Muscle of back (tissue), 13 donors: ENCODE measurements at places on chromosomes 6 and 20.

GRCh38 chr20:9161311-9161710, 92.4 kb downstream of the PLCB4 start:
- DNase-seq, result no peak

DNA sequence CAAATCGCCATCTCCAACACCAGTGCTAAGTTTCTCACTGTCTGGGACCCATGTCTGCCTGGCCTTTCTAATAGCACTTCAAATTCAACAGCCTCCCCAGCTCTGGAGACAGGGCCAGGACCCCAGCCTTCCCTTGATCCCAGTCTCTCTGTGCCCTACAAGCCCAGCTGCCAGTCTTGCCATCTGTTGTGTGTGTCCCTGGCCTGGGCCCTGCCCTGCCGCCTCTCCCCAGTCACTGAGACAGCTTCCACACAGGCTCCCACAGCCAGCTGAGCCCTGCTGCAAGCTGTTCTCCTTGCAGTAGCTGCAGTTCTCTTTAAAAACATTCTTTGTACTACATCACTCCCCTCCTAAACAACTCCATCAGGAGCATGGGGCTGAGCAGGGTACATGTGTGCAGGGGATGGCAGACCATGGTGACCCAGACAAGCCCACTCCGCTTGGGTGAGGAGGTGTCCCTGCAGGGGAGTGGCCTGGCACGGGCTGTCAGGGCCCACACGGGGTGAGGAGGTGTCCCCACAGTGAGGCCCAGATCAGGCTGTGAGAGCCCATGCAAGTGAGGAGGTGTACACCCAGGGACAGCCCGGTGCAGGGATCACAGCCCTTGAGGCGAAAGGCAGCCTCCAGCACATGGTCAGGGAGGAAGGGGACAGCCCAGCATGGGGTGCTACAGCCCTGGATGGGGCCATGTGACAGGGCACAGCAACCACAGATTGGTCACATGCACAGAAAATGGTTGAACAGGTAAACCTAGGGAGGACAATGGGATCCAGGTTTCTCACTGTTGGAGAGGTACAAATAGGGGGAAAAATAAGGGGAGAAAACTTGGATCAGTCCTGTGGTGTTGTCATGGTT, 16.2 kb downstream of the CST7 start:
- DNase-seq, result peak; percentile 40

GRCh38 chr20:38723017-38723847, 1.1 kb upstream of the SLC32A1 start:
- peak; percentile 22 for DNase-seq

DNA sequence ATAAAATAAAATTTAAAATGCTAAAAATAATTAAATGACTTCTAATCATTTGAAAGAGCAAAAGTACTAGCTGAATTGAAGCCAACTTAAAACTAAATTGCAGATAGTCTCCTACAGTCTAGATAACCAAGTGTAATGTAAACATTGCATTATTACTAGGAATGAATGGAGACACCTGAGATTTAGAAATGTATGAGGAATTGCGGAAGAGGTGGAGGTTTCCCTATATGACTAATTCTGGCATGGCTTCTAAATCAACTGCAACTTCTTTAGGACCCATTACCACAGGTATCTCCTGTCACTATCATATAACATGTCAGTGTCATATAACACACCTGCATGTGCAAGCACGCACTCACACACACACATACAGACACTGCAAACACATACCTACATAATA, 13.2 kb upstream of the GPR6 start:
- DNase-seq, result no peak

- no peak for DNase-seq
These were observed 55.5 kb downstream of the PRDM1 start for GRCh38 chr6:106141441-106142237.

GRCh38 chr6:112005013-112005371, 48.9 kb upstream of the CCN6 start:
- peak; percentile 89 for DNase-seq

DNA sequence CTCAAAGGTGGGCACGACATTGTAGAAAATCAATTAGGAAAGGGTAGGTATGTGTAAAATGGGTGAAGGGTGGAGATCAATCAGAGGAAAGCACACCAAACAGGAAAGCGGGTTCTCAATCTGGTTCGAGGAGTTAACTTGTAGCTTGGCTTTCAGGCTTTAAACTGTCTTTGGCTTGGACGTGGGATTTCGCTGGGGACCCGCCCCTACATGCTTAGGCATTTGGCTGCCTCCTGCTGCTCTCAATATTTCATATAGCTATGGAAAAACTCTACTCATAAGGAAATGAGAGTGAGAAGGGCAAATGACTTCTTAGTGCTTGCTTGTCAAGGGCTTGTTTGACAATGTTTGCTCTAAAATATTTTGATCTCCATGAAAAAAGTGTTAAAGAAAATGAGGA, 38.1 kb upstream of the PDE7B start:
- DNase-seq, result peak; percentile 76

- peak; percentile 84 for DNase-seq
These were observed 5.3 kb upstream of the COL12A1 start for GRCh38 chr6:75210885-75211739.

DNA sequence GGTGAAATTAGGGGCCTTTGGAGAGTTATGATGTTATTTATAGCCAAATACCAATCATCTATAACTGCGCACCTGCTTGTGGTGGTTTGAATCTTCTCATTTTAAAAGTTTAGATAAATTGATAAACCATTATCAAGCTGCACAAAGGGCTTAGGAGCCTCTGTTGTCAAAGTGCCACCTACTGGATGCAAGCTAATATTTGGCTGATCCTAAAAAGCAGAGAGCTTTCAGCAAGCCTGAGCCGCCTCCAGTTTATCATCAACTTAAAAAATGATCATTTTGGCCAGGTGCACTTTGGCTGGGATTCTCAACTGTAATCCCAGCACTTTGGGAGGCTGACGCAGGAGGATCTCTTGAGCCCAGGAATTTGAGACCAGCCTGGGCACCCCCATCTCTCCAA, 58.5 kb upstream of the ATXN1 start:
- no peak for DNase-seq

DNA sequence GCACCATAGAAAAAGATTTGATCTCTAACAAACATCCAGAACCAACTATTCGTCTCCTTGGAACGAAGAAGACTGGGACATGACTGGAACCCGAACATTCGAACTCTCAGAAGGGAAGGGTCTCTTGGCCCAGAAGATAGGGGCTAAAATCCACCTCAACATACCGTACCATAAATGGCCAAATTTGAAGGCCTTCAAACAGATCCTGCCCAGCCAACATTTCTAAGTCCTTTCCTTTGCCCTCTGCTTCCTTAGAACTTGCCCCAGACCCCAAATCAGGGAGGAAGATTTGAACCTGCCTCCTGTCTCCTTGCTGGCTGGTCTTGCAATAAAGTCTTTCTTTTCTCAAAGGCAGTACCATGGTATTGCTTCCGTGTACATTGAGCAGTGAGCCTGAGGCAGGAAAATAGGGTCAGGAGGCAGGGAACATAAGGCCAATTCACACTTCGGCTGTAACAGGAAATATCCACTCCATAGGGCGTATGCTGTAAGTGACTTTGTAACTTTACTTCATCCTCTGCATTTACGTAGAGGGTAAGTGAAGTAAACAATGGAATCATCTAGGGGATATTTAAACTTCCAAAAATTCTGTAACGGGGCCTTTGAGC, 1.8 kb upstream of the PXDC1 start:
- peak; percentile 31 for DNase-seq

DNA sequence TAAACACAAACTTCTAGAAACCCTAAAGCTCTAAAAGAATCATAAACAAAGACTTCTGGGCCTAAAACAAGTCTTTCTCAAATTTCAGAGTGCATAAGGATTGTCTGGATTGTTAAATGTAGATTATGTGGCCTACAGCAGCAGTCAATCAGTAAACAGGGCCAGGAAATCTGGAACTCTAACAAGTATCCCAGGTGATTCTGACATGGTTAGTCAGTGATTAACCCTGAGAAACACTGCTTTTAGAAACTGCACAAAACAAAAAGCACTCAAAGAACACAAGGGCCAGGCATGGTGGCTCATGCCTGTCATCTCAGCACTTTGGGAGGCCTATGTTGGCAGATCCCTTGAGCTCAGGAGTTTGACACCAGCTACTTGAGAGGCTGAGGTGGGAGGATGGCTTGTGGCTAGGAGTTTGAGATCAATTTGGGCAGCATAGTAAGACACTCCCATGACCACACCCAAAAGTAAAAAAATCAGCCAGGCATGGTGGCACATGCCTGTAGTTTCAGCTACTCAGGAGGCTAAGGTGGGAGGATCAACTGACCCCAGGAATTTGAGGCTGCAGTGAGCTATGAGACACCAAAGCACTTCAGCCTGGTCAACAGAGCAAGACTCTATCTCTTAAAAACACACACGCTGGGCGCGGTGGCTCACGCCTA, 5.9 kb downstream of the MED20 start:
- DNase-seq, result no peak

DNA sequence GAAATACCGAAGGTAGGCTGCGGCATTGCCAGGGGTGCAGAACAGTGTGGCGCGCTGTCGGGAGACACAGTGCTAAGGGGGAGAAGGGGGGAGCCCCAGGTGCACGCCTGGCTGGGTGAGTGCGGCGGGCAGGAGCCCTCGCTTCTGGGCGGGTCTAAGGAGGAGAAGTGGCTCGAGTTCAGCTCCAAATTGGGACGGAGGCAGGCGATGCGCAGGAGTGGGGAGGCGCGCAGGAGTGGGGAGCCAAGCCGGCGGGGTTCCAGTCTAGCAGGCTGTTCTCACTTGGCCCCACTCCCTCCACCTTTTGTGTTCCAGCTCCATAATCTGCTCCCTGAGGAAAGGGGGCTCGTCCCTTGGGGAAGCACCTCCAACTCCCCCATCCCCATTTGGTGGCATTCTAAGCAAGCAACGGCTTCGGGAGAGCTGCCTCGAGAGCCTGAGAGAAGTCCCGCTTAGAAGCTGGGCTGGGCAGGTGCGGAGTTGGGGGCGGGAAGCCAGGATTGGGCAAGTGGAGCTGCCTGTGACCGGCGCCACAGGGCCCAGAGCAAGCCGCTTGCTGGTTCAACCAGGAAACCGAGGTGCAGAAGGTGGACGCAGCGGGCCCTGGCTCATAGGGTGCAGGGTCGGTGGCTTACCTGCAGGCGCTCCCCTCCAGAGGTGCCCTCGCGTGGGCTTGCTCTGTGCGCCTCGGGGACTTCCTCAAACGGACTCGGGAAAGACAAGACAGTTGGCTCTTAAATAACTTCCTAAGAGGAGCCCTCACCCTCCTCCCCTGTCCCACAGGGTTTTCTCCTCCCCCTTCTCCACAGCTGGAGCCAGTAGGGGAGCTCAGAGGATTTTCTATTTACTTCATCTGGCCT, at the start of gene F13A1:
TSS of gene F13A1 (minus strand) at position 711 of the 860 bp plus-strand sequence. CDS start 1,998 bp downstream, outside the sequence.
- DNase-seq, result peak; percentile 42

- DNase-seq, result no peak
These were observed 43.9 kb upstream of the CLDN20 start for GRCh38 chr6:155219858-155220301.

GRCh38 chr6:15511248-15512125, 151.3 kb downstream of the DTNBP1 start:
- DNase-seq, result no peak

DNA sequence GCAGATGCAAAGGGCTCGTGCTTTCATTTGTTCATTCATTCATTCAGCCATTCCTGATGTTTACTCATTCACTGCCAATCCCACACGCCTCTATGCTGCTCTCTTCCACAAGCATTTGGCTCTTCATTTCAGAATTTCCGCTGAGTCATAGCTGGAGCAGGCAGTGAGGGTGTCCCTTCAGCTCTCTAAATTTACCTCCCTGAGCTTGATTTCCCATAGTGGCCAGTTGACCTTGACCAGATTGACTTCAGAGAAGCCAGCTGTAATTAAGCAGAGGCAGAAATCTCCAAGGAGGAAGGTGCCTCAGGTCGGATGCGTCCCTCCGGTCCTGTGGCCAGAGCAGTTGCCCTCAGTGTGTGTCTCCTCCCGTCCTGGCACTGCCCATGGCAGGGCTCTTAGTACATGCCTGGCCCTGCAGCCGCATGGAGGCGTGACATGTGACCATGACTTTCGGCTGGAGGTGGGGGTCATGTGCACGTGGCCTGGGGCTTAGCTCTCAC, 267.2 kb upstream of the ECI2 start:
- DNase-seq, result peak; percentile 79

GRCh38 chr6:21137700-21138335, 455.7 kb upstream of the SOX4 start:
- no peak for DNase-seq

DNA sequence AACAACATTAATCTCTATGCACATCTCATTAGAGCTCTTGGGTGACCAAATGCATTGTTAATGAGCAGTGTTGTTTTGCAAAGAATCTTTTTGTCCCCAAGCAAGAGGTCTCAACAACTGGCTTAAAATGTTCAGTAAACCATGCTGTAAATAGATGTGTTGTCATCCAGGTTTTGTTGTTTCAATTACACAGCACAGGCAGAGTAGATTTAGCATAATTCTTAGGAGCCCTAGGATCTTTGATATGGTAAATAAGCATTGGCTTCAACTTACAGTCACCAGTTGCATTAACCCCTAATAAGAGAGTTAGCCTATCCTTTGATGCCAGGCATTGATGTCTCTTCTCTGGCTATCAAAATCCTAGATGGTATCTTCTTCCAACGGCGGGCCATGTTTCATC, 23.3 kb downstream of the NUP153 start:
- DNase-seq, result no peak

GRCh38 chr20:7161690-7162089, 394.2 kb downstream of the BMP2 start:
- DNase-seq, result peak; percentile 11

DNA sequence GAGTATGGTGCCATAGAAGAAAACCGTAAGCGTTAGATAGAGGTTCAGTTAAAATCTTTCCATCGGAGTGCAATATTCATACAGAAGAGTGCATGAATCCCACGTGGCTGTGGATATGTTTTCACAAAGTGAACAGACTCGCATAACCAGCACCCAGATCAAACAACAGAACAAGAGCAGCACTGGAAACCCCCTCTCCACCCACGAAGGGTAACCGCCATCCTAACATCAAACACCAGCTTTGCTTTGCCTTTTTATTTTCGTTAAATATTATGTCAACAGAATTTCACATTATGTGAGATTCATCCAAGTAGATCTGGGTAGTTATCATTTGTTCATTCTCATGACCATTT, 4.7 kb downstream of the GTSF1L start:
- DNase-seq, result no peak

DNA sequence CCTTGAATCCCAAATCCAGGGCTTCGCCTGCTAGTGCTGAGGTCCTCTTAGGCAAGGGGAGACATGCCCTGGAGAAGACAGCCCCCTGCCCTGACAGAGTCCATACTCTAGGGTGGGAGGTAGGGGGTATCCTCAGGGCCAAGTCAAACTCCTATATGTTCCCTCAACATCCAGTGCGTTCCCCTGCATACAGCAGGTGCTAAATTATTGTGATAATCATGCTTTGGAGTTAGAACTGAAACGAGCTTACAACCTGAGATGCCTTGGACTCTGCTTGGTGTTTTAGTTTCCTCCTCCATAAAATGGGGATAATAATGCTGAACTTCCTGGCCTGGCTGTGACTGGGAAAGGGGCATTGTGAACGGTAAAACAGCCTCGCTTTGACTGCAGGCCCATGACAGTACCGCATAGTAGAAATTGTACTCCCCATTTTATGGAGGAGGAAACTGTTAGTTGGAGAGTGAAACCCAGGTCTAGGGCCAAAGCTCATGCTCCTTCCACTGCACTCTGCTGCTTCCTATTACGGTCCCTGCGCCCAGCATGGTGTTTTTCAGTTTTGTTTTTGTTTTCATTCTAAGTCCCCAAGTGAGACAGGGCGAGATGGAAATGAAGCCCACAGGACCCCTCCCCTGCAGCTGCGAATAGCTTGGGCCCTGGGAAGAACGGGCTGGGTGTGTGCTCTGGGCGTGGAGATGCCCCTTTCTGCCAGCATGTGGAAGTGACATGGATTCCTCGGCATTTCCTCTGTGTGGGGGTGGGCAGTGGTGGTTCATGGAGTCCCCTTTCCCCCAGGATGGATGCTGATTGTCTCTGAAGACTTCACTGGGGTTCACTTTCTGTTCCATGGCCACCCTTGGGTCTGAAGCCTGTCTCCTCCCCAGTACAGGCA, 162.5 kb downstream of the VEGFA start:
- DNase-seq, result no peak
